ENCODE measurements at places on chromosomes 2 and 18.

- DNase-seq = no peak
Observed at GRCh38 chr2:11701206-11701605, 31.2 kb upstream of the NTSR2 start.

DNA sequence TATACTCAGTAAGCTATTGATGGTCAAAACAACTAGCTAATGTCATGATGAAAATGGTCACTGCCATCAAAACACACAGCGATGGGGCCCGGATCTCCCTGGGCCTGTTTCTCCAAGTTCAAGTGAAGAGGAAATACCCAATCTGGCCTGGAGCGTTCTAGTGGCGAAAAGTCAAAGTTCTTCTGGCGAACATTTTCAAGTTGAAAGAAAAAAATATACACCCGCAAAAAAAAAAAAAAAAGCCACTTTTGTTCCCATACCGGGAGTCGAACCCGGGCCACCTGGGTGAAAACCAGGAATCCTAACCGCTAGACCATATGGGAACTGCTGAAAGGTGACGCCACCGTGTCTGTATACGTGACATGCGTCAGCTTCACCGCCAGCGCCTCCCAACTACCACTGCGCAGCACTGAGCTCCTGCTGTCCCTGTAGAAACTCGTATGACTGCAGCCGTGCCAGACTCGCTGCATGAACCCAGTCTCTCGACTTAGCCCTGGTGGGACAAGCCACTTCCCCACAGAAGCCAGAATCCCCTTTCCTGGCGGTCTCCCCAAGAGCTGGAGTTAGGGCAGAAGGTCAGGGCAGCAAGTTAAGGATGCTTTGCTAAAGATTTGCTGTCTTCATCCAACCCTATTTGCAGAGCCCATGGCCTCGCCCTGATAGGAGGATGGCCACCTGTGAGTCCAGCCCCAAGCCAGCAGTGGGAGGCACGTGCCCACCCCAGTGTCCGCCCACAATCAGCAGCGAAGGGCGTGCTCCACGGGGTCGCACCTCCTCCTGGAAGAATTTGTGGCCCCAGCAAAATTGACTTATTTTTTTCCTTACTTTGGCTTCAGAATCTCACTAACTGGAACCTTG, 5.6 kb upstream of the IMP4 start:
- DNase-seq = peak; percentile 55

DNA sequence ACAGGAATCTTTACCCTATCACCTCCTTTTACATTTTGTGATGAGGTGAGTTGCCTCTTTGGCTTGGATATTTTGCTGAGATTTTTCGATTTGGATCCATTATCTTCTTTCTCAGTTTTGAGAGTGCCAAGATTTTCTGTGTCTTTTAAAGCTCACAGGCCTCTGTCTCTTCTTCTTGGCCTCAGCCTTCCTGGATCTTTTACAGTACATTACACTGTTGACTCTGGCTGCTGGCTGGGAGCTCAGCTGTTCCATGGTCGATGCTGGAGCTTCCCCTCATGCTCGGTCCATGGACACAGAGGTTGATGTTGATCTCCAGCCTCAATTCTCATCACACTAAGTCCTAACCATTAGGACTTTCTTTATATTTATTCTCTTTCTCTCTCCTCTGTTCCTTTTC, 332.8 kb upstream of the UBE2E3 start:
- no peak for DNase-seq

GRCh38 chr2:109020217-109020637, 31.2 kb upstream of the EDAR start:
- no peak for DNase-seq

GRCh38 chr2:11500702-11501303, 33.0 kb upstream of the GREB1 start:
- no peak for DNase-seq

DNA sequence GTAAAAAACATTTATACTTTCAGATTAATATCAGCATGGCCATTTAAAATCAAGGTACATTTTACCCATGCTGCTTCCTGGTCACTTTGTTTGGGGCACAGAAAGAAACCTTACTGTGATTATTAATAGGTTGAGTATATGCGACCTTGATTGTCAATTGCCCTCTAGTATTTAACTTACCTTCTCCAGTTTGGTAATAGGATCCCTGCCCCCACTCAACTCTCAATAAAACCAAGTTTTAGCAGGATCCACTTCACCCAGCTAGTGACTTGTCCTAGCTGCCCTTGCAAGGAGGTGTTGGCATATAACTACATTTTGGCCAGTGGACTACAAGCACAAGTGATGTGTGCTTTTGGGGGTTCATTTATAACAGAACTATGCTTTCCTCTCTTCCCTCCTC, 34.3 kb downstream of the FANCL start:
- DNase-seq = no peak

- no peak for DNase-seq
Observed at GRCh38 chr18:76502551-76502950, 7.5 kb upstream of the ZNF516 start.

- DNase-seq = no peak
Observed at GRCh38 chr2:42198466-42198865, 29.3 kb downstream of the EML4 start.

DNA sequence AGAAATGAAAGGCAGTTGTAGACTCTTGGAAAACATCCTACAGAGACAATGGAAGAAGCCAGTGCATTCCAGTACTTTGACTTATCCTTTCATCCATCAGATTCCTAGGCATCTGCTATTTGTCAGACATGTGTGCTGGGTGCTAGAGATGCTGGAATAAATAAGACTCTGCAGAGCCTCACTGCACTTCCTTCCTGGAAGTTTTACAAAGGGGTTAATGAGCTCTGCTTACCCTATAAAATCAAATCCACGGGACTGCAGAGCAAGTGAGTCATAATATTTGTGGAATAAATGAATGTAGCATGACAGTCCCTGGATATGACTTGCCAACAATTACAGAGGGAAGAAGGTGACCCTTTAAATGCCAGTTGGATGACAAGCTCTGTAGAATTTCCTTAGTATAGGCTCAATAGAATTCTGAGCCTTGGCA, 52.7 kb upstream of the NPAS2 start:
- no peak for DNase-seq

DNA sequence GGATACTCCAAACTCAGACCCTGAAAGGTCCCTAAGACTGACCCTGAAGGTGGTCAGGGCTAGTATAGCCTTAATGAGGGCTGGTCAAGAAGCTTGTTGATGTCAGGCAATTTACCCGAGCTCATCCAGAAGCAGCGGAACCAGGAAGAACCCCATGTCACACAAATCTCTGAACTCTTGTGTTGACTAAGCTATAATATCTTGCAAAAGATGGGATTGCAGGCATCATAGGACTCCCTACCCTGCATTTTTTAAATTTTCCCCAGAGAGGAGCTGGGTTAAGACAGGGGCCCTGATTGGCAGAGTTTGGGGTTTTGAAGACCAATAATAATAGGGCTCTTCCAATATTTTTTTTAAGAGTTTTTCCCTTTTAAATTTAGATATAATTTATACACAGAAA, 2.0 kb upstream of the PLEKHB2 start:
- DNase-seq = no peak

DNA sequence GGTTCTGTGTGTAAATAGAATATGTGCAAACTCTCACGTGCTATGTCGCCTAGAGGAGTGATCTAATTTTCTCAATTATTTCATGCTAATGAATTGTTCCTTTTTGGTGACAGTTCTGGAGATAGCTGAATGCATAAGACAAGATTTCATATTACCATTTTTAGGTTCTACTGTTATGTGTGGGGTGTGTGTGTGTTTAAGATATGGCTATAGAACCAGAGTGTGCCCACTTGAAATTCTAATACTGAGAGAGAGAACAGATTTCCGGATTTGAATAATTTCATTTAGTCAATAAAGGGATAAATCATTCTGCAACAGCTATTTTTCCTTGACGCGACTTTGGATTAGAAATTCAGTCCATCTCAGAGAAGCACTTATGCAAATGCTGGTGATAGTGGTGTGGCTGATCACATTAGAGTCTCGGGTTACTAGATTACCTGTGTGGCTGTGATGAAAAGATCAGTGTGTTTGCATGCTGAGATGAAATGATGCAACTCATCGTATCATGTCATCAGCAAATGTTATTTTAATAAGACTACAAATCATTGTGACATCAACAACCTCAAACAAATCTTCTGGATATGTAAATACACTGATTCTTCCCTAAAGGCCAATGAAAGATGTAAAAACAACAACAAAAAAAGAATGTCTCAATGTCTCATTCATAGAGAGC, 415.9 kb downstream of the EPHA4 start:
- no peak for DNase-seq

- no peak for DNase-seq
Observed at GRCh38 chr2:9712263-9712662, 81.5 kb upstream of the YWHAQ start.

GRCh38 chr2:9594366-9595054, 36.3 kb downstream of the YWHAQ start:
- no peak for DNase-seq

DNA sequence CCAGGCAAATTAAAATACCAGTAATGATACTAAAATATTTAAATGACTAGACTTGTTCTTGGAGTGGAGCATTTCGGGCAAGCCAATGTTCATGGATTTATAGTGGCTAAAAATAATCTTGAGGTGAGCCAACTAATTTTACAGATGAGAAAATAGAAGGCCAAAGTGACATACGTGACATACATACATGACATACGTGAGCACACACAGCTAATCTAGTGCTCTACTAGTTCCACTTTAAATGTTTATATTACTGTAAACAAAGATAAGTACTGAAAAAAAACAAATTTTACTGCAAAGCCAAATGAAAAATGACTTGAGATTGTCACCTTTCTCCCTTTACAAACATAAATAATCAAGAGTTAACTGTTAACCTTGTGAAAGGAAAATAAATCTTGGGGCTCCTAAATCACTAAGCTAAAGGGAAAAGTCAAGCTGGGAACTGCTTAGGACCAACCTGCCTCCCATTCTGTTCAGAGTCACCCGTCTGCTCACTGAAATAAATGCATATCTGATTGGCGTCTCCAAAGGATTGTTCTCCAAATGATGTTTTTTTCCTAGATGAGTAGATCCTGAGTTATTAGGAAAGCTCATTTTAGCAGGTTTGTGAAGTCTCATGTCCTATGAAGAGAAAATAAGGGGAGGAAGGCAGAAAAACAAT, 96.7 kb downstream of the PMS1 start:
- no peak for DNase-seq

GRCh38 chr18:23583071-23583865, 3.0 kb downstream of the NPC1 start:
- DNase-seq = no peak

DNA sequence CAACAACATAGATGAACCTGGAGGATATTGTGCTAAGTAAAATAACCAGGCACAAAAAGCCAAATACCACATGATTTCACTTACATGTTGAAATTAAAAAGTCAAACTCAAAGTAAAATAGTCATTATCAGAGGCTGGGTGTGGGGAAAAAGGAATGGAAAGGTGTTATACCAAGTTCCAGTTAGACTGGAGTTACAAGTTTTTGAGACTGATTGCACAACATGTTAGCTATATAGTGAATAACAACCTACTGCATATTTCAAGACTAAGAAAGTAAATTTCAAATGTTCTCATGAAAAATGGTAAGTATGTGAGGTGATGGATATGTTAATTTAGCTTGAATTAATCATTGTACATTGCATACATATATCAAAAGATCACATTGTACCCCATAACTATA, 116.8 kb upstream of the HNMT start:
- DNase-seq = no peak

- DNase-seq = no peak
Observed at GRCh38 chr2:83972128-83972527, 487.0 kb downstream of the SUCLG1 start.

DNA sequence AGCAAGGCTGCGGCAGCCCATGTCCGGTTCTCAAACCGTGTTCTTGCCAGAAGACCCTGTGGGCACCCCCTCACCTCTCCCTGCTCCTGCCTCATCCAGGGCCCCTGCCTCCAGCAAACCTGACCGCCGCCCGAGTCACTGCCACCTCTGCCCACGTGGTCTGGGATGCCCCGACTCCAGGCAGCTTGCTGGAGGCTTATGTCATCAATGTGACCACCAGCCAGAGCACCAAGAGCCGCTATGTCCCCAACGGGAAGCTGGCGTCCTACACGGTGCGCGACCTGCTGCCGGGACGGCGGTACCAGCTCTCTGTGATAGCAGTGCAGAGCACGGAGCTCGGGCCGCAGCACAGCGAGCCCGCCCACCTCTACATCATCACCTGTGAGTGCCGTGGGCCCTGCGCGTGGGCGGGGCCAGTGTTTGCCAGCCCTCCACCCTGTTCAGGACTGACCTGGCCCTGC, 32.2 kb downstream of the MTERF4 start:
- no peak for DNase-seq

DNA sequence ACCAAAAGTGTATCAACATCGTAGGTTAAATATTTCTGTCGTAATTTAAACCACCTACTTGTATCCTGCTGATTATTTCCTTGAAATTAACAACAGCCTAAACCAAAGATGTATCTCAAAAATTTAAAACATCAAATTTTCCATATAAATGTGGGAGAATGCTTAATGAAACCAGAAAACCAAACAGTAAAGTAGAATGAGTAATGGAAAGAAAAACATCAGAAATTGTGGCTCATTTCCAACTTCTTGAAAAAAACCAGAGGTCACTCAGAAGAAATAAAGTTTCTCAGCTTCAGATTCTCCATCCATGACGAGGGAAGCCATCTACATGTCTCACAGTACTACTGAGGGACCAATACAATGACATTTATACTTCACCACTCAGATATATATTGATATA, 296.5 kb downstream of the NOL4 start:
- no peak for DNase-seq

DNA sequence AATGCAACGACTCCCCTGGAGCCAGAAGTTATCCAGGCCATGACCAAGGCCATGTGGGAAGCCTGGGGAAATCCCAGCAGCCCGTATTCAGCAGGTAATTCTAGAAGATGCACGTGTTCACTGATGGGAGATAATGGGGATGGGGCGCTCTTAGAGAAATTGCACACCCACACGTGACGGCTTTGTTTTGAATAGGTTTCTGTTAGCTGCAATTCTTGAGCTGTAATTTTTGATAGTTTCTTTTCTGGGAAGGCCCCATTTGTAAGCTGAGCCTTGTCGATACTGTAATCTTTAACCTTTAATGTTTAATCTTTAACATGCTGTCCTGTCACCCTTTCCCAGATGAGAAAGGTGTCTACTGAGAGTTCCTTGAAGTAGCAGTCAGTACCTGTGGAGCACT, 3.6 kb downstream of the SCLY start:
- DNase-seq = no peak

- DNase-seq = no peak
Observed at GRCh38 chr2:223044092-223044836, 7.7 kb upstream of the KCNE4 start.

Data from nucleus accumbens (tissue), 56 donors.